D721Med (cell line): ENCODE measurements at places on chromosomes 11 and 22.

GRCh38 chr22:44777364-44777755 is 25.0 kb downstream of the ARHGAP8 start:
- DNase-seq, result no peak

GRCh38 chr11:44972746-44973435 is 22.2 kb upstream of the TP53I11 start:
- DNase-seq, result no peak

GRCh38 chr22:43337385-43337784 is 5.8 kb downstream of the SCUBE1 start:
- no peak for DNase-seq

- DNase-seq, result no peak
Observed at GRCh38 chr22:17897858-17898257, 123.6 kb upstream of the BID start.
